ENCODE measurements at places on chromosomes 7 and 10. TPM values are rescaled to one million over a fixed set of nuclear protein-coding genes. Genes with fewer than 3 reads are reported as not detected.

DNA sequence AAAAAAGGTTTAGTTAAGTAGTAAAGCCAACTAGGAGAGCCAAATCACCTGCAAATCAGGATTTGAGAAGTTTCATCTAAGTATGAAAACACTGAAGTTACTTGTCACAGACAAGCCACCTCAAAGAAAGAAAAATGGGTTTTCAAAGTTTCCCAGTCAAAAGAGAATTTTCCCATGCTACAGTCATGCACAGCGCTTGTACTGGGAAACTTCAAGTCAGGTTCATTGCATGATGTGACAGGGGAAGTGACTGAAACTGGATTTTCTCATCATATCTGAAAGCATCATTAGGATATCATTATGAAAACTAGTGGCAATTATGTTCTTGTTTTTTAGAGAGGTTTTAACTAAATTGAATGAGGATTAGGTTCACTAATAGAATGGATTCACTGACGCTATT is 167.0 kb downstream of the SGMS1 start:
- no peaks in the 10 kb centered on the region for H3K27me3 ChIP-seq
- no peak overlapping the region for H3K27ac ChIP-seq
- no peaks in the 10 kb centered on the region for H3K36me3 ChIP-seq
- no peak for DNase-seq

DNA sequence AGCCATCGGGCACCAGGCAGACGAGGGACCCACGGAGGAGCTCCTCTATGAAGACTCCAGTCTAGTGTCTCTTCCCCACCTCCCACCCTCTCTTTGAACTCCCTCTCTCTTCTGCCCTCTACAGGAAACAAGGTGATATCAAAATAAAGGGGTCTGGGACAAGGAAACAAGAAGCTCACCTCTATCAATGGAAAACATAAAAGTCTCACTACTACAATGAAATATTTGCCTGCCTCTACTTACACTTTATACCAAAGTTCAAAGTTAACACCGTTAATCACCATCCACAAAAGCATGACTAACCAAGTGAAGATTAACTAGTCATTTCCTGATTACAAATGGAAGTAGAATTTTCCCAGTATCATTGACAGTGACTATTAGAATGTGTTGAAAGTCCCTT is 82.2 kb downstream of the PARD3 start:
- no peaks in the 10 kb centered on the region for H3K27me3 ChIP-seq
- peak; percentile 64 for DNase-seq
- H3K36me3 ChIP-seq: no peaks in the 10 kb centered on the region
- H3K4me3 ChIP-seq: no peak overlapping the region
- no peak overlapping the region for H3K27ac ChIP-seq
- peaks cover 7% of the 10 kb centered on the region for H3K4me1 ChIP-seq

DNA sequence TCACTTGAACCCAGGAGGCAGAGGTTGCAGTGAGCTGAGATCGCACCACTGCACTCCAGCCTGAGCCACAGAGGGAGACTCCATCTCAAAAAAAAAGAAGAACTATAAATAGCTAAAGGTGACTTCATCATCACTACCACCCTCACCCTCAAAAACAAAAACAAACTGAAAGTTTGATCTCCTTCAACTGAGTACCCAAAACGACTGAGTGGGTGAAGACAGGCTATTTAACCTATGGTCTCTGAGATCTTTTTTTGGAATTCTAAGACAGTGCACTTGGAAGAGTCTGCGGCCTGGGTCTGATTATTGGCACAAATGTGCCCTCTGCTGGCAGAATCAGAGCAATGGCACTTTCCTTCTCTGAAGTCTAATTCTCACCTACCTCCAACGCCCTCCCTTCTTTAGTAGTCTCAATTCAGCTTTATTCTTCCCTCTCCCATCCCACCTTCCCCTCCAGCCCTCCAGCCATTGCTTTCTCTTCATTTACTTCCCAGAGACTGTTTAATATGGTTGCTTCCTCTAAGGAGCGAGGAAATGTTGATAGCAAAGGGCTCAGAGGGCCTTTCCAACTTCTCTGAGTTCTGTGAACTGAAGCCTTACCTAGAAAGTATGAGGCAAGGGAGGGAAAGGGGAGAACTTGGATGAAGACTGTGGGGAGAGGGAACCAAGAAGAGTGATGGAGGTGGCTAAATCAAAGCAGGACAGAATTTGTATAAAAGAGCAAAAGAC is 2.9 kb upstream of the MYOZ1 start:
- DNase-seq: peak; percentile 73
- H3K27ac ChIP-seq: no peak overlapping the region
- peaks cover 9% of the 10 kb centered on the region for H3K4me1 ChIP-seq
- peaks cover 4% of the 10 kb centered on the region for H3K27me3 ChIP-seq

DNA sequence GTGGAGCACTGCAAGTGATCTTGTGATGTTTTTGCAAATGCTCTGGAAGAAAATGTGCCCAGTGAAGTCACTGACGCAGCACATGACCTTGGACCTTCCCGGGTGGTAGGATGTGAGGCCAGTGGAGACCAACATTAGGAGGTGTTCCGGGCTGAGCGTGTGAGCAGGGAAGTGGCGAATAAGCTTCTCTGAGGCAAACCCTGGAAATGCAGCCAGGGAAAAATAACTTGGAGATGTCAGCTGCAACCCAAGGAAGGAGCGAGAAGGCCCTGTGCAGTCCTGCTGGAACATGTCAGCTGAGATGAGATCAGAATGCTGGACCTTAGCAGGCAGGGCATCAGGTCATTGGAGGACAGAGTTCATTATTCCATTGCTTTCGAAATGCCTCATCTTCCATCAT is 18.6 kb upstream of the SDK1 start:
- H3K27ac ChIP-seq: no peak overlapping the region
- H3K36me3 ChIP-seq: no peaks in the 10 kb centered on the region
- no peaks in the 10 kb centered on the region for H3K4me1 ChIP-seq

DNA sequence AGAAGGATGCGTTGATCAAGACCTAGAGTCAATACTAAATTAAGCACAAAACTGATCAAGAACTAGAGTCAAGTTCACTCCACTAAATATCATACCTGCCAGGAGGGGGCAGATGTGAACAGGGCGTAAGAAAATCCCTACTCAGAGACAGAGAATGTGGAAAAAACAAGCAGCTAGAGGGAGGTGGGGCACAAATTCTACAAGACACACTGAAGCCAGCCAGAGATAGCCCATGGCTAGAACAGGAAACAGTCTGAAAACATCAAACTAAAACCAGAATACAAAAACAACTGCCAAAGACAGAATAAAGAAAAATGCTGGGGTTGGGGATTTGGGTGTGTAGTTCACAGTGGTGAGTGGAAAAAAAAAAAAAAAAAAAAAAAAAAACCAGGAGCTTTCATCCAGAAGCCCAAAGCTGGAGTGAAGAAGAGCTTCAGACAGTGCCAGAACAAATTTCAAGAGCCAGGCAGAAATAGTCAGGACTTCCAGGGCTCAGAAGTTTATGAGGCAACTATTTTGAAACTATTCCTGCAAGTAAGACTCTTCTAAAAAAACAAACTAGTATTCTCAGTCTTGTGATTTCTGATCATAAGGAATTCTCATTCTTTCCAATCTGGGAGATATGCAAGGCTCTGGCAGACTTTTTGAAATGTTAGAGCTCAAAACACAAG is 118.3 kb downstream of the CCDC71L start:
- H3K27me3 ChIP-seq: no peaks in the 10 kb centered on the region
- H3K4me3 ChIP-seq: no peak overlapping the region
- peak overlapping the region; percentile 81 for H3K27ac ChIP-seq
- peak; percentile 89 for DNase-seq
- peaks cover 8% of the 10 kb centered on the region for H3K4me1 ChIP-seq
- no peaks in the 10 kb centered on the region for H3K36me3 ChIP-seq

GRCh38 chr10:27344568-27345454 is 104.2 kb upstream of the ACBD5 start:
- DNase-seq: no peak
- no peaks in the 10 kb centered on the region for H3K4me1 ChIP-seq
- H3K4me3 ChIP-seq: no peak overlapping the region
- H3K27me3 ChIP-seq: peaks cover 4% of the 10 kb centered on the region

GRCh38 chr7:120949998-120950538 is 509 bp upstream of the ING3 start:
- peak overlapping the region; percentile 89 for H3K4me3 ChIP-seq
- H3K4me1 ChIP-seq: 0 out of 2 replicates have a peak, but pooled peaks cover 2% of the 10 kb centered on the region
- peaks cover 1% of the 10 kb centered on the region for H3K36me3 ChIP-seq
- DNase-seq: no peak
- no peak overlapping the region for H3K27ac ChIP-seq

DNA sequence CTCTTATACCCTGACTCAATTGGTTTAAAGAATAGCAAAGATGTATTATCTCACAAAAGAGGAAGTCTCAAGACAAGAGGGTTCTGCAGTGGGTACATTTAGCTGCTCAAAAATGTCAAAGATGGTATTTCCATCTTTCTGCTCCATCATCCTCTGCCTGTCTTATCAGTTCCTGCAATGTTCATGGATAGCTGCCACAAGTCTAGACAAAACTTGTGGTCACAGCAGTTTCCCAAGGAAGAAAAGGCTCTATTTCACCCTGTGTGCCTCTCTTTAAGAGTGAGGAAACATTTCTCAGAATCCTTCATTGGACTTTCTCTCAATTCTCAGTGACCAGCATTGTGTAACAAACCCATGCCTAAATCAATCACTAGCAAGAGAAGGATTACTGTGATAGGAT is 634.2 kb upstream of the AUTS2 start:
- no peak overlapping the region for H3K27ac ChIP-seq
- no peaks in the 10 kb centered on the region for H3K27me3 ChIP-seq
- H3K36me3 ChIP-seq: no peaks in the 10 kb centered on the region
- no peak for DNase-seq
- H3K4me3 ChIP-seq: no peak overlapping the region

DNA sequence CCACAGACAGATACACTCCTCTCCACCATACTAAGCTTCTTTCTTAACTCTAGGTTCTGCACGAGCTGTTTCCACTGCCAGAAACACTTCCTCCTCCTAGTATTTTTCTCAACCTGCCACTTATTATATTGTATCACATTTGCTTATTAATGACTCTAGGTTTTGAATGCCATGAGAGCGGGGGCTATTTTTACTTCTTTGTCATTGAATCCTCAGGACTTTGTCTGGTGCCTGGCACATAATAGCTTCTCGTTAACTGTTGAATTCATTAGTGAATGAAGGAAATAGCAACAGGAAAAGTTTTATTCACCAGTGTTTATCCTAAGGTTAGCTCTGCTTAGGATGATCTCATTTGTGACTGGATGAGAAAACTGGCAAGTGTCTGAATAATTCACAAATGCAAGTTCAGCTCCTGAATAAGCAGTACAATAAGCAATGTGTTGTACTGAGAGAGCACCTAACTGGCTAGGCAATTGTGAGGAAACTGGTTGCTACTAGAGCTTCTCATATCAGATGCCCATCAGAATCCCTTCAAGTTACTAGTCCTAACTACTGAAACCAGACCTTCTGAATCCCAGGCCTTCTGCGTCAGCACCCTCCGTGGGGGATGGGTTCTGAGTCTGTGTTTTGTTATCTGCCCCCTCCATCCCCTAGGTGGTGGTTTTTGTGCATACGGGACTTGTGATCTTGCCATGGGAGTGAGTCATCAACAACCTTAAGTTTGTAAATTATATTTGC is 92.7 kb downstream of the LSMEM1 start:
- H3K27ac ChIP-seq: no peak overlapping the region
- no peaks in the 10 kb centered on the region for H3K4me1 ChIP-seq
- DNase-seq: peak; percentile 13
- no peaks in the 10 kb centered on the region for H3K36me3 ChIP-seq
- H3K4me3 ChIP-seq: no peak overlapping the region

GRCh38 chr7:31488562-31489203 is 25.2 kb upstream of the ITPRID1 start:
- no peaks in the 10 kb centered on the region for H3K27me3 ChIP-seq
- H3K4me3 ChIP-seq: no peak overlapping the region
- no peak for DNase-seq

DNA sequence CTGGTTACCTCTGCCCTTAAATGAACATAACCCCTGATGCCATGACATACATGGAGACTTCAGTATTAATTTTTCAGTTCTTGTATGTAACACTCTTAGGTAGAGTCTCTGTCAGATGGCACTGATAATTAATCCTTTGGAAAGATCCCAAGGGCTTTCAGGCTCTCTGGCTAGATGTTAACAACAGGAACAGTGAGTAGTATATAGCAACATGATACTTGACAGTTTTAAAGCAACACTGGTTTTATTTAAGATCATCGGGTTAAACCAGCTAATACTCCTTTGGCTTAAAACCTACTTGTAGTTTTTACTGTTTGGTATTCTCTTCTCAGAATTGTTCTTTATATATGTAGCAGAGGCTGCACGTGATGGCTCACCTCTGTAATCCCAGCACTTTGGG is 27.3 kb downstream of the AHCYL2 start:
- DNase-seq: no peak
- H3K36me3 ChIP-seq: no peaks in the 10 kb centered on the region
- peaks cover 3% of the 10 kb centered on the region for H3K4me1 ChIP-seq
- no peak overlapping the region for H3K27ac ChIP-seq

DNA sequence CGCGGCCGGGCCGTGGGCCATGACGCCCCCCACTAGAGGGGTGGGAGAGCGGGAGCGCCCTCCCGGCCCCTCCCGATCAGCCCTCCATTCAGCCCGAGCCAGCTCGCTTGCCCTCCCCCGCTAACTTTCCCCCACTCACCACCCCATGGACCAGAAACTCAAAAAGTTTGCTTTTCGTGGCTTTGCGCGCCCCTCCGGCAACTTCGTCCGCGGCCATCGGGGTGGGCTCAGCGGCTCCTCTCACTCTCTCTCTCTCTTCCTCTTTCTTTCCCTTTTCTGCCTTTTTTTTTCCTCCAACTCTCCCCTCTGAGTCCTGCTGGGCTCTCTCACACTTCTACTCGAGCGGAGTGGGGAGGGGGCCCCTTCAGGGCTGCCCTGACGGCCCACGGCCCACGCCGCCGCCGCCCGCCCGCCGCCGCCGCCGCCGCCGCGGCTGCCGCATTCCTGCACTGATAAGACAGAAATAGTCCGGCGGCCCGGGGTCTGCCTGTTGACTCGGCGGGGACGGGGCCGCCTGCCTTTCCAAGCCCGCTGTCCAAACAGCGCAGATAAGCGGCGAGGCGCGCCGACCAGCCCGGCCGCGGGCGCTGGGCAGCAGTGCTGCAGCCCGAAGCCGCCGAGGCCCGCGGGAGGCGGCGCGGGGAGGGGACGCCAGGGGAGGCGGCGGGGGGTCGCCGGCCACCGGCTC is at the start of gene SMARCD3:
SMARCD3 (minus strand) TSS at position 349 of the 688 bp plus-strand sequence; CDS start at position 217, 132 bp downstream.
- H3K36me3 ChIP-seq: no peaks in the 10 kb centered on the region
- H3K27me3 ChIP-seq: no peaks in the 10 kb centered on the region
- peaks cover 46% of the 10 kb centered on the region for H3K4me1 ChIP-seq
- peak within 1 kb of the TSS; percentile 56 for H3K4me3 ChIP-seq

DNA sequence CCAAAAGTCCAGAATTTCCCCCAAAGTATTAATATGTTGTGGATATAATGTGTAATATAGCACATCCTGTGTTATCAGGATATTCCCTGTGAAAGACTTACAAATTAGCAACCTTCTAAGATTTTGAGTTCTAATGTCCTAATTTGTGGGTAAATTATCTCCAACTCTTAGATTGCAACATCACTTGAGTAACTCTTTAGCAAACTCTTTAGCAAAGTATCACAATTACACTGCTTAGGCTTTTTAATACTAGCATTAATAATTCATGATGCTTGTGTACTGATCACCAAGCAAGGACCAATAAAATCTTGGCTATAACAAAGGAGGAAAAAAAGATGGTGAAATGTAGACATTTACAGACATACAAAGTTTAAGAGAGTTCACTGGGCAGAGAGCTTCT is 27.7 kb downstream of the HIP1 start:
- H3K4me1 ChIP-seq: peaks cover 12% of the 10 kb centered on the region
- H3K36me3 ChIP-seq: no peaks in the 10 kb centered on the region
- no peak for DNase-seq
- no peaks in the 10 kb centered on the region for H3K27me3 ChIP-seq
- H3K27ac ChIP-seq: no peak overlapping the region
- no peak overlapping the region for H3K4me3 ChIP-seq

The PVRIG gene
- total RNA-seq: not detected

The ODAD2 gene
- total RNA-seq: 1.1 TPM

The LDB3 gene
- total RNA-seq: 0.28 TPM

The PLXDC2 gene
- total RNA-seq: 6.1 TPM

The PIK3AP1 gene
- total RNA-seq: under 0.01 TPM

The EXOC6 gene
- total RNA-seq: 29.2 TPM

The PAX4 gene
- not detected for total RNA-seq

The SPDYE2 gene
- total RNA-seq: not detected

The VSTM4 gene
- 2.5 TPM for total RNA-seq

All from IMR-90 (cell line).